ENCODE measurements at places on chromosomes 11 and 22.

- DNase-seq: no peak
These were observed 20.8 kb downstream of the RSPH14 start for GRCh38 chr22:23121000-23121421.

DNA sequence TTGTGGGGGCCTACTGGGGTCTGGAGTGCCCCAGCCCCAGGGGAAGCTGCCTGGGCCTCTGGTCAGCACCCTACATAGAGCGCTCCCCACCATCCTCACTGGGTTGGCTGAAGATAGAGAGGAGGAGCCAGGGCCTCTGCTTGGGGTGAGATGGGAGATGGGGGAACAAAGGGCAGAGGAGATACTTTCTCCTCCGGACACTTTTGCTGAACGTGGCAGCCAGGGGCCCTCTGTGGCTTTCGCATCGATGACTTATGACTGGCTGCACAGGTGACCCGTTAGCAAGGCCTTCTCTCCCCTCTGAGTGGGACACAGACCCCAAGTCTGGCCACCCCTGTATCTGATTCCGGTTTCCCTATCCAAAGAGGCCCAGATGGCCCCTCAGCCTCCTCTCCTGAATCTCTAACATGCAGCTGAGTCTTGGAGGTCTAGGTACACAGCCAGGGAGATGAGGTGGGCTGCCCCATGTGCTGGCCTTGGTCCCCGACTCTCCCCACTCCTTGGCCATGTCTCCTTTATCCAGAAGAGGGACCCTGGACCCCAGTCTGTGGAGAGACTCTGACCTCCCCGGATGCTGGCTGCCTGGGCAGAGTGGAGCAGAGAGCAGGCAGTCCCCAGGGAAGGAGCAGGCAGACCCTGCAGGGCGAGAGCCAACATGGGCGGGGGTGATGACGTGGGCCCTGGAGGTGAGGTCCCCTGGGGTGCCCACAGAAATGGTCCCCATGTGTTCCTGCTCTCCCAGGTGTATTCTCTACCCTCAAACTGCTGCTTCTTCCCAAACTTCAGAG lies 59.3 kb upstream of the NECTIN1 start:
- DNase-seq: no peak

- DNase-seq: no peak
These were observed 16.5 kb downstream of the CCND1 start for GRCh38 chr11:69657456-69657910.

GRCh38 chr11:121688860-121689614 lies 236.3 kb upstream of the SORL1-AS1 start:
- no peak for DNase-seq

- DNase-seq: no peak
These were observed 178.2 kb upstream of the ZC3H12C start for GRCh38 chr11:109914809-109915653.

- DNase-seq: no peak
These were observed 136.7 kb upstream of the TTC12 start for GRCh38 chr11:113177671-113178070.

- no peak for DNase-seq
These were observed 20.0 kb downstream of the POLR3H start for GRCh38 chr22:41524251-41524661.

DNA sequence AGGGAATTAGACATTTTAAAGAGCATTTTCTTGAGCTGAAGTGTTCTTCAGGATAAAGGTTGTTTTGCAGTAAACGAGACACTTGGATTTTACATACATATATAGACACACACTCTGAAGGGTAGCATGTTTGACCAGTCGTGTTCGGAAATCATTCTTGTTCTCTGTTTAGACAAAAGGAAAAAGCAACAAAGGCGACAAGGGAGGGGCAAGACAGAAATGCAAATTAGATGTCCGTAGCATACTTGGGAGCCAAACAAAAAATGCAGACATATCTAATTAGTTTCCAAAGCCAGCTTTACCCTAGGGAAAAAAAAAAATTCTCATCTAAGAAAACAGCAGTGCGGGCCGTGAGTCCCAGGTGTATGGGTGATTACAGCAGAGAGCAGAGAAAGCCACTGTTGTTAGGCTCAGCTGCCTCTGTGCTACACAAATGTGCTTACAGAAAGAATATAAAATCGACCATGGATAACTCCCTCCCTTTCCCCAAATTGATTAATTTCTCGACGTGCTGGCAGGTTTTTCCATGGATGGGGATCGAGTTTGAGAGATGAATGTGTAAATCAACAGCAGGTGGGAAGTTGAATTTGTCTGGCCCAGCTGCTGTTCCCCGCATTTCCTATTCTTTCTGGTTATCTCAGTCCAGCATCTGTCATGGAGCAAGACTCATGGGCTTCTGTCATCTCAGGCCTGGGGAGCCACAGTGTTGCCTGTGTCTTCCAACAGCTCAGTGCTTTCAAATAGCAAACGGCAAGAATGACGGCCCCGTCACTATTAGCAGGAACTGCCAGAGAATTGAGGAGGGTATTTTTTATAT lies 176.5 kb upstream of the TTC12 start:
- DNase-seq: no peak

DNA sequence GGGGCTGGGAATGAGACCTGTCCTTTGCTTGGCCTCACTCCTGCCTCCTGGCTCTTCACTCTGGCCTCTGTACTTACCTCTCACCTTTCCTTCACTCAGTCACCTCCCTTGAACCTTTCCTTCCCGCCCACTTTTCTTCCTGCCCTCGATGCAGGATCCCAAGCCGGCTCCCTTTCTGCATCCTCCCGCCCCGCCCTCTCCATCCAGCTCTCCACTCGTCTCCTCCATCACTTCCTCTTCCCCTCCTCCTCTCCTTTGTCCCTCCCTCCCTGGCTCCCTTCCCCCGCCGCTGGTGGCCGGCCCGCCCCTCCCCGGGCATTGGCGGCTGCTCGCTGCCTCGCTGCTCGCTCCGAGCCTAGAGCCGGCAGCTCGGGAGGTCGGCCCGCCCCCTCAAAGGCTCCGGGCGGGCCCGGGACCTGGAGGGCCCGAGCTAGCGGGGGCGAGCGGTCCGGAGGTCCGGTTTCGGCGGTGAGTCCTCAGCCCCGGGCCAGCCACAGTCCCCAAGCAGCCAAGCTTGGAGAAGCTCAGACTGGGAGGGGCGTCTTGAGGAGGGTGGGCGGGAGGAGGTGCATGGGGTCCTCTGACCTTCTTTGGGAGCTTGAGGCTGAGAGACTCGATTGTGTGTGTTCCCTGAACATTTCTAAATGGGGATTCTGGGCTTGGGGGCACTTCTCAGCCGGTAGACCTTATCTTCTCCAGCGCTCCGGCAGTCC lies 13.8 kb downstream of the PHLDB1 start:
- DNase-seq: peak; percentile 32

DNA sequence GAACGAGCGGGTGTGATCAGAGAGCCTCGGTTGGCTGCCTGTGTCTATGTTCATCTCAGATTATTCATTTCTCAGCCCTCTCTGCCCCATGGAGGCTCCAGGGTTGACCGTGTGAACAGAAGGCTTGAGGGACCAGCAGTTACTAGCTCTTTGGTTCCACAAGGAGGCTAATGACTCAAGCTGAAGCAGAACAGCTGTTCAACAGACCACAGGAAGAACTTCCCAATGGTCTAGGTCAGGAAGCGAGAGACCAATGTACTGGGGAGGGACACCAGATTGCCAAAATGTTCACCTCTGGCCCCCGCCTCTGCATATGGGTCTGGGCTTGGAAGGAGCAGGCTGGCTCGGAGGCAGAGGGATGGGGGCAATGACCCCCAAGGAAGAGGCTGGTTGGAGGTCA lies 14.7 kb upstream of the PDE2A start:
- DNase-seq: no peak

- DNase-seq: no peak
These were observed 144.0 kb downstream of the GRIK4 start for GRCh38 chr11:120655589-120655988.

- no peak for DNase-seq
These were observed 301.8 kb upstream of the SORL1-AS1 start for GRCh38 chr11:121754598-121754997.

GRCh38 chr11:69462106-69462951 lies 19.1 kb upstream of the LINC01488 start:
- DNase-seq: no peak

DNA sequence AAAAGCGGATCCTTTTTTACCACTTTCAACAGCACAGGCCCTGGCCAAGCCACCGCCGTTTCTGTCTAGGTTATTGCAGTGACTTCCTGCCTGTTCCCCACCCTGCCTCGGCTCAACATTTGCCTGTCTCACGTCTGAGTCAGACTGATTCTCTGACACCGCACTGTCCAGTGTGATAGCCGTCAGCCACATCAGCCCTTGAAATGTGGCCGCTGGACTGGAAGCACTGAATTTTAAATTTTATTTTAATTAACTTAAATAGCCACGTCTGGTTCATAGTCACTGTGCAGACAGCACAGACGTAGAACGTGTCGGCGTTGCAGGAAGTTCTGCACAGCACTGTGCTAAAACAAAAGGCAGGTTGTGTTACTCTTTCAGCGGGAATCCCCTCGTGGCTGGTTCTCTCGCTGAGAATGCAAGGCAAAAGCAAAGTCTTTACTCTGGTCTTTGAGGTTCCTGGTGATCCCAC lies 56.3 kb upstream of the ADSL start:
- peak; percentile 72 for DNase-seq

DNA sequence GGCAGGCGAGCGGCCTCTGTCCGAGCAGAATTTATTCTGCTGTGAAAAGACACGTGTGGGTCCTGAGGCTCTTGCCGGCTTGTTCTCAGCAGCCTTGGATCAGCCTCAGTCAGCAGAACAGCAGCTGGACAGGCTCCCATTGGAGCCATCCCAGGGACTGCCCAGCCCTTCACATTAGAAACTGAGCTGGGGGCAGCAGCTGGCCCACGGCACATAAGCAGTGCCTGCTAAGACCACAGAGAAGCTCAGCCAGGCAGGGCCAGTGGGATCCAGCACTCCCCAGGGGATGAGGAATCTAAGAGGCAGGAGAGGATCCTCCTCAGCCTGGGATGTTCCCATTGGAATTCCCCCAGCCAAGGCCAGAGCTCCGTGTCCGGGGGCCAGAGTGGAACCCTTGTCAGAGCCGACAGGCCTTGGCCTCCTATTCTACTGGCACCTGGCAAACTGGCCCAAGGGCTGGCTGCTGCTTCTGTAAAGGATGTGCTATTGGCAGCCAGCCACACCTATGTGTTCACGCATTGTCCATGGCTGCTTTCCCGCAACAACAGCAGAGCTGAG lies 18.2 kb downstream of the RTN4R start:
- no peak for DNase-seq

DNA sequence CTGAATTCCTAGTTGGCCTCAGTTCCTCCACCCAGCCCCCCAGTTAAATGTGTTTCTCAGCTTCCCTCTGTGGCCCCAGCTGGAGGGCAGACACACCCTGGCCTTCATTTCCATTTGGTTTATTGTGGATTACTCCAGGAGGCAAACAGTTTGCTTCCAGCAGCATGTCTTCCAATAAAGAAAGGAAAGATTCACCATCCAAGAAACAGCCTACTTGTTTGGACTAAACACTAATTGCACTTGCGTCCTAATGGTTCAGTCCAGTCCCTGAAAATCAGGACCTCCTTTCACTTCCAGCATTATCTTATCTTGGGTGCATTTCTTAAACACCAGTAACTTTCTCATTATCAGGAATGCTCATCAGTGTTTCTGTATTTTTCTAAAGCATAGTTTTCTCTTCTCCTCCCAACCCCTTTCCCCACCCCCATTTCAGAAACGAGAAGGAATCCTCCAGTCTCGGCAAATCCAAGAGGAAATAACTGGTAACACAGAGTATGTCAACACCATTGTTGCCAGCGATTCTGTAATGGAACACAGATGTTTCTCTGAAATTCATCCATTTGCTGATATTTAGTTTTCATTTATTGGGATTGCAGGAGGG lies 130.9 kb downstream of the PARVA start:
- DNase-seq: no peak

- no peak for DNase-seq
These were observed 588.4 kb upstream of the LRRC4C start for GRCh38 chr11:42047637-42048555.

- DNase-seq: no peak
These were observed 131.6 kb downstream of the MN1 start for GRCh38 chr22:27669798-27670599.

DNA sequence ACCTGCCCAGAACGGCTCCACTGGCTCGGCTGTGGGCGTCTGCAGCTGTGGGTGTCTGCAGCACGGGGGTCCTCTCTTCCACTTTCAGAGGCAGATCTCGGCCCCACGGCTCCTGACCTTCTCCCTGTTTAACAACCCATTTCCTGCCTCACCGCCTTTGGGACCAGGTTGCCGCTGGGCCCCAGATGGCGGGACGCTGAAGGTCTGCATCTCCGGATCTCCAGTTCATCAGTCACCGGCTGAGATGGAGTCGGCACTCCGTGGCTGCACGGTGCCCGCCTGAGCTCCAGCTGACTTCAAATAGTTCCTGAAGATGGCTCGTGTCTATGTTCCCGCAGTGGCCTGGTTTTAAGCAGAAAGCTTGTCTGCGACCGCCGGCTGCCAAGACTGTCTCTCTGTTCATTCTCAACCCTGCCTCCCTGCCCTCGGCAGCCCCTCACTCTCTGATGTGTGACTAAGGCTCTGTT lies 475.9 kb downstream of the BRD1 start:
- no peak for DNase-seq

GRCh38 chr22:32501836-32502752 lies 27.5 kb downstream of the FBXO7 start:
- DNase-seq: no peak

- no peak for DNase-seq
These were observed 39.0 kb downstream of the GRAMD1B start for GRCh38 chr11:123469089-123469488.

DNA sequence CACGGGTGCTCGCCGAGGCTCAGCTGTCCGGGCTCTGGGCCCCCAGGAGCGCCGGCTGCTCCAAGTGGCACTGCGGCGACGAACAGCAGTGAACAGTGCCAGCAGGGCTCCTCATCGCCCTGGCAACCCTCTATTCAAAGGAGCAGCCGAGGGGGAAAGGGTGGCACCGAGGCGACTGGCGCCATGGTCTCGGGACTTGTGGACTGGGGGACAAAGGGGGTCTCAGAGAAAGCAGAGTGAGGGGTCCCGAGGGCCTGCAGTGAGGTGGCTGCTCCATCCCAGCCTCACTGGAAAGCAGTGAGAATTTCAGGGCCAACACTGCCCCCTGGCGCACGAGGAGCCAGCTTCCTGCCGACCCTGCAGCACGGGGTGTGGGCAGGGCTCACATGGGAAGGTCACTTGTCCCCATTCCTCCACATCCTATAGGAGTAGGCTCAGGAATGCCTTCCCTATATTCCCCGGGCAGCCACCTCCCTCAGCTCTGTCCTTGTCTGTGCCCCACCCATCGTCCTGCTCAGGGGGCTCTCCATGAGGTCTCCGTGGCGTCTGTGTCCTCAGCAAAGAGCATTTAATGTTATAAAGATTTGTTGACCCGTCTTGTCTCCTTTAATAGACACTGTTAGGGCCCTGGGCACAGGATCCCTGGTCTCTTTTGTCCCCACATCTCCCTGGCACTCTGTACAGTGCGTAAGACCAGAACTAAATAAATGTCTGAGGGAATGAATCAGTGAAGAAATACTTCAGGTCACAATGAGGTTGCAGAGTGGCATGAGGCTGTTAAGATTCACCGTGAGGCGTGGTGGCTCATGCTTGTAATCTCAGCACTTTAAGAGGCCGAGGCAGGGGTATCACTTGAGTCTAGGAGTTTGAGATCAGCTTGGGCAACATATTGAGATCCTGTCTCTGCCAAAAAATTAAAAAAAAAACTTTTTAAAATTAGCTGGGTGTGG lies 26.4 kb downstream of the LRFN4 start:
- peak; percentile 69 for DNase-seq
